ENCODE measurements at places on chromosomes 12 and 14.

GRCh38 chr14:52446355-52446754 lies 106.0 kb downstream of the TXNDC16 start:
- no peaks in the 10 kb centered on the region for H3K27me3 ChIP-seq
- H3K36me3 ChIP-seq = peaks cover 45% of the 10 kb centered on the region
- no peak overlapping the region for H3K27ac ChIP-seq
- no peak for DNase-seq

DNA sequence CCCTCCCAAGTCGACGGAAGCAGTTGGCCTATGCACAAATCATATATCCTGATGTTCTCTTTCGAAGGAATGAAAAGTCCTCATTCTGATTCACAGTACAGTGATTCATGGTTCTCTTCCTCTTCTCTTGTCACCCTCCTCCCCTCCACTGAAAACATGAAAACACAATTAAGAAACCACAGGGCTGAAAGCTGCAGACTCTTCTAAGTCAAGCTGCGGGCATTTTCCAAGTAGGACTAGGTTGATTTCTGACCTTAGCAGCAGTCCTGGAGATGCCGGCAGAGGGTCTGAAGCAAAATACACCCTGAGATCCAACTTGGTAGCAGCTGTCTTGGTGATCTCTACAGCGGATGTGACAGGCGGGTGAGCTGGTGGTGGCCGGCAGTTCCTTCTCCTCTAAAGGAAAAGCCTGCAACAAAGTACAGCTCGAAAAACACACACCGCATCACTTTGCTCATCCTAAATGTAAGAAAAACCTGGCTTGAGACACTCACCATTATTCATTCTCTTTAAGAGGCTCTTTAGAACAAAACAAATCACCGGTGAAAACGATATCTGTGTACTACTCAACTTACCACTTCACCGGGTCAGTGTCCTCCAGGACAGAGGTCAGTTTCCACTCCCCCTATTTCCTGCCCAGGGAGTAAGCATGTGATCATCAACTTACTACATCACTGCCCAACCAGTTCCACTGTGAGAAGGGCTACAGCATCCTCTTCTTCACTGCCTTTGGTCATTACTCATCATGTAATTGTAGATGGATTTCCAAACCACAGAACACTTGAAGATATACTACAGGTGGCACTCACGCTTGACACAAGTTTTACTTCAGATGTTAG lies 6.0 kb downstream of the TMCC3 start:
- H3K27ac ChIP-seq = no peak overlapping the region
- H3K4me3 ChIP-seq = peak overlapping the region; percentile 71
- DNase-seq = no peak
- peaks cover 34% of the 10 kb centered on the region for H3K27me3 ChIP-seq

DNA sequence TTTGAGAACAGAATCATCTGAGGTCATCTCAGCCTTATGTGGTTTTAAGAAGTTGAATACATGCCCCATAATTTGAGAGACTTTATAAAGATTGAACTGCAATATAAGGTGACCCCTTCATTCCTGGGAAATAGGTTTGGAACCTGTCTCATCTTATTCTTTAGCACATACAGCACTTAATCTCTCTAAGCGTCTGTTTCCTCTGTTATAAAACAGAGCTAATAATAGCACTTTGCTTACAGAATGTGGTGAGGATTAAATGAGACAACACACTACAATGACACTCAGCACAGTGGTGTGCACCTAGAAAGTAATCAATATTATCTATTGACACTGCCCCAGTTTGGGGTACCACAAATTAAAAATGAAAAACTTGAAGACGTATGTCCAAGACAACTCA lies 102.1 kb downstream of the DUSP6 start:
- no peak overlapping the region for H3K27ac ChIP-seq
- no peaks in the 10 kb centered on the region for H3K36me3 ChIP-seq
- no peak overlapping the region for H3K4me3 ChIP-seq
- H3K27me3 ChIP-seq = peaks cover 10% of the 10 kb centered on the region

GRCh38 chr12:103734863-103735262 lies 106.2 kb downstream of the NT5DC3 start:
- H3K27me3 ChIP-seq = peaks cover 5% of the 10 kb centered on the region
- peaks cover 3% of the 10 kb centered on the region for H3K36me3 ChIP-seq
- no peak overlapping the region for H3K4me3 ChIP-seq
- no peak for DNase-seq
- no peak overlapping the region for H3K27ac ChIP-seq

DNA sequence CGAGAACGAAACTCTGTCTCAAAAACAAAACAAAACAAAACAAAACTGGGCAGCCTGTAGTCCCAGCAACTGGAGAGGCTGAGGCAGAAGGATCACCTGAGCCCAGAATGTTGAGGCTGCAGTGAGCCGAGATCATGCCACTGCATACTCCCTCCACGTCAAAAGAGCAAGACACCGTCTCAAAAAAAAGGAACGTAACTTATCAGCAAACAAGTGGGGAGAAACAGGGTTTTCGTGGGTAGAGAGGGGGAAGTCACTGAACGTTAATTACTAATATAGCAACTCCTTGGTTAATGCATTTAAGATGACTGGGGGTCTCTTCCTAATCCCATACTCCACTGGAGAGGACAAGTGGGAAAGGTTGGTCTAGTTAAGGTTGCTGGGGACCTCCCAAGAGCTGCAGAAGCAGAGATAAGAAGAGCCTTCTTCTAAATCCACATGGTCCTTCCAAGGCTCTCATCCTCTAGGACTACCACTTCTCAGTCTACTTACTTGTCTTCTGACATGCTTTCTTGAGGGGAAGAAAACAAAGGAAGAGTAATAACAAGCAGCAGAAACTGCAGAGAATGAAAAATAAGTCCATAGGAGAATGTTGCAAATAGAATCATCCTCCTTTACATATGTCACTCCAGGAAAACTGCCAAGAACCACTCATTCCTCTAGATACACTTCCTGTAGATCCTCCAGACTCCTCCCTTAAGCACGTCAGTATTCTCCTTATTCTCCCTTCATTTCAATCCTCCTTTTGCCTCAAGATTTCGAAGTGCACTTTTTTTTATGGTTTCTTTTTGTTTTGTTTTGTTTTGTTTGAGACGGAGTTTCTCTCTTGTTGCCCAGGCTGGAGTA lies 5.8 kb downstream of the NUMB start:
- H3K4me3 ChIP-seq = no peak overlapping the region
- no peak for DNase-seq
- no peaks in the 10 kb centered on the region for H3K36me3 ChIP-seq
- H3K27me3 ChIP-seq = no peaks in the 10 kb centered on the region

DNA sequence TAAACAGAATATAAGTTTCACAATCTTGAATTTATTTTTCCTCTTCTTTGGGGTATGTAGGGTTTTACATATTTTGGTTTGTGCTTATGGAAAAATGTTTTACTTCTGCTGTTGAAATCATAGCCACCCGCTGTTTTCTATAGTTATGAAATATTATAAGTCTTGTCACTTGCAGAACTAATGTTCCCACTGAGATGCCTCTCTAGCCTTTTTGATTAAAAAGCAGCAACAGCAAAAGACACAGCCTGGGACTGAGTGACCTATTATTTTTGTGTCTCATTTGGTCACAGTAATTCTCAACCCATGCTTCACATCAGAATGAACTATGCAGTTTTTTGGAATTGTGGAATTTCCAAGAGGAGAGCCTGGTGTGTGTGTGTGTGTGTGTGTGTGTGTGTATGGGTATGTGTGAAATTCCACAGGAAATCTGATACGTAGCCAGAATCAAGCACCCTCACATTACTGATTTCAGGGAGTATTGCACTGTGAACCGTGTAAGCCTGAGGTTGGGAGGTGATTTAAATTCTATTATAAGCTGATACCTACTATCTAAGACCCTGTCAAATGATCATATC lies 55.7 kb upstream of the FRMD6 start:
- peaks cover 11% of the 10 kb centered on the region for H3K27me3 ChIP-seq
- H3K4me3 ChIP-seq = no peak overlapping the region
- no peaks in the 10 kb centered on the region for H3K36me3 ChIP-seq
- no peak overlapping the region for H3K27ac ChIP-seq
- no peak for DNase-seq

- H3K36me3 ChIP-seq = no peaks in the 10 kb centered on the region
- H3K27ac ChIP-seq = no peak overlapping the region
- peaks cover 21% of the 10 kb centered on the region for H3K27me3 ChIP-seq
Measured at GRCh38 chr14:103207388-103208072, 84.3 kb downstream of the TNFAIP2 start.

DNA sequence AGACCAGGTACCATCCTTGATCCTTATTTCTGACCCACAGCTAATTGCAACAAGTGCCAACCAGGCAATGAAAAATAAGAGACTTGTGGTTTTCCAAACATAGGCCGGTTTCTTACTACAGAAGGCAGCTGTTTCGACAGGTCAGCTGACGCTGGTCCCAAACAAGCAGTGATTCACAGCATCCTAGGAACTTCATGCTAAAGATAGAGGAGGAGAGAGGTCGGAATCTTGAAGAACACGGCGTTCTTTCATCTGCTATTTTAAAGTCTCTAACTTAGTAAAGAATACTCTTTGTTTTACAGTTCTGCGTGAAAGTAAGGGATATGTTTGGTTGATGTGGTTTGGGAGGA lies 28.1 kb upstream of the ADGRD1 start:
- no peak for DNase-seq
- peaks cover 35% of the 10 kb centered on the region for H3K27me3 ChIP-seq
- H3K4me1 ChIP-seq = no peaks in the 10 kb centered on the region
- H3K27ac ChIP-seq = no peak overlapping the region
- no peak overlapping the region for H3K4me3 ChIP-seq

GRCh38 chr14:52485350-52485960 lies 66.8 kb downstream of the TXNDC16 start:
- H3K4me1 ChIP-seq = peaks cover 2% of the 10 kb centered on the region
- H3K36me3 ChIP-seq = peaks cover 19% of the 10 kb centered on the region
- H3K27ac ChIP-seq = no peak overlapping the region
- no peak for DNase-seq
- no peaks in the 10 kb centered on the region for H3K27me3 ChIP-seq

GRCh38 chr12:109450980-109451379 lies 26.1 kb downstream of the KCTD10 start:
- no peak for DNase-seq
- no peak overlapping the region for H3K27ac ChIP-seq
- H3K27me3 ChIP-seq = no peaks in the 10 kb centered on the region
- H3K4me3 ChIP-seq = no peak overlapping the region
- peaks cover 22% of the 10 kb centered on the region for H3K36me3 ChIP-seq

DNA sequence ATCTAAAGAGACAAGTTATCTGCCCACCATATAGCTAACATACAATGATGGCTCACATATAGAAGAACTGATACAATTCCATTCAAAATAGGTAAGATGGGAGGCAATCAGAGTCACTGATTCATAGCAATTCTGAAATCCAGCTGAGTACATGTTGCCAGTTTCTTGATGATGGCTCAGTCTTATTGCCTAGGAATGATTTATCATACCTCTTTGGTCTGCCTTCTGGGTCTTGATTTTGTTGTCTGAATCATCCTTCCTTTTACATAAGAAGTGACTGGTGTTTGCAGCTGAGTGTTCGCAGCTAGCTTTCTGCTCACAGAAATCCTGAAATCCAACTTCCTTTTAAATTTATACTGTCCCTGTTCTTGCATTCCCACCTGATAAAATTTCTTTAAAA lies 463.2 kb upstream of the MGAT4C start:
- no peak overlapping the region for H3K27ac ChIP-seq
- no peaks in the 10 kb centered on the region for H3K4me1 ChIP-seq
- no peak for DNase-seq

DNA sequence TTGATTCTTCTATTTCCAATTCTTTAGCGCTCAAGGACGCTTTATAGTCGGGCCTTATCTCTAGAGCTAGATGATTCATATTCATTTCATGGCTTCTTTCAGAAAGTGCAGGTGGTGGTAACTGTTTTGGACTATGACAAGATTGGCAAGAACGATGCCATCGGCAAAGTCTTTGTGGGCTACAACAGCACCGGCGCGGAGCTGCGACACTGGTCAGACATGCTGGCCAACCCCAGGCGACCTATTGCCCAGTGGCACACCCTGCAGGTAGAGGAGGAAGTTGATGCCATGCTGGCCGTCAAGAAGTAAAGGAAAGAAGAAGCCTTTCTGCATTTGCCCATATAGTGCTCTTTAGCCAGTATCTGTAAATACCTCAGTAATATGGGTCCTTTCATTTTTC lies 241.9 kb downstream of the PAWR start:
- H3K36me3 ChIP-seq = no peaks in the 10 kb centered on the region
- H3K27ac ChIP-seq = no peak overlapping the region
- H3K4me1 ChIP-seq = no peaks in the 10 kb centered on the region

DNA sequence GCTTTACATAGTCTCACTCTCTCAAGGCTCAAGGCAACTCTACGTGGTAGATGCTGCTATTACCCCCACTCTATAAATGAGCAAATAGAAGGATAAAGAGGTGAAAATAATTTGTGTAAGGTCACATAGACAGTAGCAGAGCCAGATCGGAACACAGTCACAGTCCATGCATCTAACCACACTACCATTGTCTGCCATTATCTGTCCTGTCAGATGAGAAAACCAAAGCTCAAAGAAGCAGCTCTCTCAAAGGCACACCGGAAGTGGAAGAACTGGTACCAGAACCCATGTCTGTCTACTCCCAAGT lies 134.4 kb upstream of the NUDT4 start:
- no peaks in the 10 kb centered on the region for H3K36me3 ChIP-seq
- no peak overlapping the region for H3K4me3 ChIP-seq
- H3K4me1 ChIP-seq = peaks cover 49% of the 10 kb centered on the region
- no peak for DNase-seq
- peak overlapping the region; percentile 79 for H3K27ac ChIP-seq

- no peak overlapping the region for H3K4me3 ChIP-seq
- DNase-seq = no peak
- H3K36me3 ChIP-seq = peaks cover 37% of the 10 kb centered on the region
- H3K27ac ChIP-seq = peak overlapping the region; percentile 40
Measured at GRCh38 chr14:54854181-54854580, 48.4 kb downstream of the GCH1 start.

GRCh38 chr12:52837413-52837741 lies 3.3 kb upstream of the KRT79 start:
- H3K27me3 ChIP-seq = peaks cover 1% of the 10 kb centered on the region
- H3K27ac ChIP-seq = no peak overlapping the region
- no peaks in the 10 kb centered on the region for H3K36me3 ChIP-seq
- H3K4me1 ChIP-seq = peaks cover 40% of the 10 kb centered on the region
- no peak for DNase-seq

DNA sequence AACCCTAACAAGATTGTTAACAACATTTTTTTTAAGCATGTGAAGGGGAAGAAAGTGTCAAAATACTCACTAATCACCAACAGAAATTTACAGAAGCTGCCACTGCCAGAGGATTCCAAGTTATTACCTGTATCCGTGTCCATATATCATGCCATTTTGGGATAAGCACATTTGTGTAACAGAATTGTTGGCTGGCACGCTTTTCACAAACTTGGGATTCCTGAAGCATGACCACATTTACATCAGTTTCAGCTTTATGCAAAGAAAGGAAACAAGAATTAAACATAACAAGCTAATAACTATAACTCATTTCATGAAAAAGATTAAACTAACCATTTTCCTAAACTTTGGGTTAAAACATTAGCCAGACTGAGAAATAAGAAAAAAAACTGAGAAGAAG lies 5.9 kb downstream of the NEMP1 start:
- no peak overlapping the region for H3K4me3 ChIP-seq
- no peak for DNase-seq
- H3K27me3 ChIP-seq = no peaks in the 10 kb centered on the region
- H3K4me1 ChIP-seq = peaks cover 23% of the 10 kb centered on the region
- H3K27ac ChIP-seq = peak overlapping the region; percentile 62
- H3K36me3 ChIP-seq = no peaks in the 10 kb centered on the region
